ENCODE measurements at places on chromosomes 6 and 20.

DNA sequence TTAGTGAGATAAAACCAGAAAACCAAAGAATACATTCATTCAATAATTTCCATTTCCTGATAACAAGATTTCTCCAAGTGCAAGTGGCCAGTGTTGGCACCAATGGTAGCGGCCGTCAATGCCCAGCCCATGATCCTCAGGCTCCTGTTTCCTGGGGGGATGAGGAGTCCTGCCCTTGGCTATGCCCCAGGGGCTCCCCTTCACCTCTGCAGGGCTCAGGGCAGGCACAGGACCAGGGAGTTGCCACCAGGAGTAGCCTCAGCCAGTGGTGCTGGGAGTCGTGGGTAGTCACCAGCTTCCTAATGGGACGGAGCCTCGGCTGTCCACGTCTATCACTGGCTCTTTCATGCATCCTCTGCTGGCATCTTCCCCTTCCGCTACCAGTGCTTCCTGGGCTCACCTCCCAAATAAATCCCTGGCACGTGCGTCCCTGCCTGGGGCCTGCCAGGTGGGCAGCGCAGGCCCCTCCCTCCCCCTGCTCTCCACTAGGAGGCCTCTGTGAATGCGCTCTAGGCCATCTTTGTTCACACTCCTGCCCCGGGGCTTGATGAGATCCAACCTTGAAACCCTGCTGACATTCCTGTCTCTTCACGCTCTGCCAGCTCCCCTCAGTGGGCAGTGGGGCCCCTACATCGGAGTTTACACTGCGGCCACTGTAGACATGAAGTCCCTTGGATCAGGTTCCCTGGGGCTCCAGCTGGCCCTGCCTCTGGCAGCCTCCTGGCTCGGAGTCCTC, 215.7 kb downstream of the SYNDIG1 start:
- DNase-seq, result no peak

DNA sequence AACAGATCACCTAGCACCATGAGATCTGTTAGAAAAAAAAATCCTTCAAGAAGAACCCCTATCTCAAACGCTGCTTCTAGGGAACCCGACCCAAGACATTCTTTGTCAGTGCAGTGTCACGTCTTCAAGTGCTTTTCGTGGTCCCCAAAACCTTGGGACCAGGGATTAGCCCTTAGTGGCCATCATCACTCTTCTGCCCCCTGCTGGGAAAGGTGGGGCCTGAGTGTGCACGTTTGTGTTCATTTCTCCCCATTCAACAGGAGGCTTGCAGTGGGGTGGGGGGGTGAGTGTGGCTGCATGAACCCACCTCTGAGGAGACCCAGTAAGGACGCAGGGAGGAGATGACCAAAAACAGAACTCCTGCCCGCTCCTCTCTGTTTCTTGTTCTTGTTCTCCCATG, 218.2 kb upstream of the RNF24 start:
- DNase-seq, result no peak

DNA sequence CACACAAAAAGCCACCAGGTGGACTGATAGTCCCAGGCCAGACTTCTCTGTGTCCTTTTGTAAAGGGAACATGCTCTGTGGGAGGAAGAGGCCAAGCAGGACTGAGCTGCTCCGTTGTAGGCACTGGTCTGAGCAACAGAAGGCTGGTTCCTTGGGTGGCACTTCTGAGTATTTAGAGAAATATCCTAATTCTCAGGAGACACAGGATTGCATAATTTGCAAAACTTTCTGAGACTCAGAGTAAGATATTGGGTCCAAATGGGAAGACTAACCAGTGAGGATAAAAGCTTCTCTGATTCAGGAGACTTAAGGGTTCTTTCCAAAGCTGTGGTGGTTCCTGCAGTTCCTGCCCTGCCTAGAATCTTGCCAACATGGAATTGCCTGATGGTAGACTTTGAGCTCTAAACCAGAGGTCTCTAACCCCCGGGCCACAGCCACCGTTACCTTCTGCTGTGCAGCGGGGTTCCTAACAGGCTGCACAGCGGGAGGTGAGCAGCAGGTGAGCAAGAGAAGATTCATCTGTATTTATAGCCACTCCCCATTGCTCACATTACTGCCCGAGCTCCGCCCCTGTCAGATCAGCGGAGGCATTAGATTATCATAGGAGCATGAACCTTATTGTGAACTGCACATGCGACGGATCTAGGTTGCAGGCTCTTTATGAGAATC, 107.0 kb downstream of the OLIG3 start:
- no peak for DNase-seq

DNA sequence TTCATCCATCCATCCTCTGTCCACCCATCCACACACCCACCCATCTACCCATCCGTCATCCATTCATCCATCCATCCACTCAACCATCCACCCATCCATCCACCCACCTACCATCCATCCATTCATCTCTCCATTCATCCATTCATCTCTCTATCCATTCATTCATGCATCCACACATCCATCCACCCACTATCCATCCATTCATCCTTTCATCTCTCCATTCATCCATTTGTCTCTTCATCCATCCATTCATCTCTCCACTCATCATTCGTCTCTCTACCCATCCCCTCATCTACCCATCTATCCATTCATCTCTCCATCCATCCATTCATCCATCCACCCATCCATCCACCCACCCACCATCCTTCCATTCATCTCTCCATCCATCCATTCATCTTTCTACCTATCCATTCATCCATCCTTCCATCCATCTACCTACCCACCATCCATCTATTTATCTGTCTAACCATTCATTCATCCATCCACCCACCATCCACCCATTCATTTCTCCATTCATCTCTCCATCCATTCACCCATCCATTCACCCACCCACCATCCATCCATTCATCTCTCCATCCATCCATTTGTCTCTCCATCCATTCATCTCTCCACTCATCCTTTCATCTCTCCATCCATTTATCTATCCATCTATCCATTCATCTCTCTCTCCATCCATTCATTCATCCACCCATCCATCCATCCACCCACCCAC, 275.4 kb downstream of the TAF4 start:
- no peak for DNase-seq

- DNase-seq, result peak; percentile 3
Measured at GRCh38 chr6:48032151-48032550, 78.8 kb downstream of the PTCHD4 start.

DNA sequence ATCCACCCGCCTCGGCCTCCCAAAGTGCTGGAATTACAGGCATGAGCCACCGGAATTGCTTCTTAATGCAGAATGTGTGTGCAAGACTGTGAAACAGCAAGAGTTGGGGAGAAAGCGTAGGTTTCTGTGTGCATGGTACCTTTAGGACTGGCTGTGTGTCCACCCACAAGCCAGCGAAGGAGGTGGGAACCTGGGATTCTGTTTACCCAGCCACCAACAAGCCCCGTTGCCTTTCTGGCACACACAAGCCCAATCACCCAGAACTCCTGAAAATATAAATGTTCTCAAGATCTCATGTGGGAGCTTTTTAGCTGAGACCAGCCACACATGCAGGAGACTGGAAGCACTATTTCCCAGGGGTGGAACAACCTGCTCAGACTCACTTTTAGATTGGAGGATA, 4.9 kb upstream of the RNF24 start:
- DNase-seq, result no peak

GRCh38 chr6:64516393-64516792, 880.8 kb downstream of the PHF3 start:
- DNase-seq, result no peak

- no peak for DNase-seq
Measured at GRCh38 chr6:33578588-33579011, 1.5 kb downstream of the BAK1 start.

- no peak for DNase-seq
Measured at GRCh38 chr20:57439432-57439831, 48.2 kb downstream of the RBM38 start.

DNA sequence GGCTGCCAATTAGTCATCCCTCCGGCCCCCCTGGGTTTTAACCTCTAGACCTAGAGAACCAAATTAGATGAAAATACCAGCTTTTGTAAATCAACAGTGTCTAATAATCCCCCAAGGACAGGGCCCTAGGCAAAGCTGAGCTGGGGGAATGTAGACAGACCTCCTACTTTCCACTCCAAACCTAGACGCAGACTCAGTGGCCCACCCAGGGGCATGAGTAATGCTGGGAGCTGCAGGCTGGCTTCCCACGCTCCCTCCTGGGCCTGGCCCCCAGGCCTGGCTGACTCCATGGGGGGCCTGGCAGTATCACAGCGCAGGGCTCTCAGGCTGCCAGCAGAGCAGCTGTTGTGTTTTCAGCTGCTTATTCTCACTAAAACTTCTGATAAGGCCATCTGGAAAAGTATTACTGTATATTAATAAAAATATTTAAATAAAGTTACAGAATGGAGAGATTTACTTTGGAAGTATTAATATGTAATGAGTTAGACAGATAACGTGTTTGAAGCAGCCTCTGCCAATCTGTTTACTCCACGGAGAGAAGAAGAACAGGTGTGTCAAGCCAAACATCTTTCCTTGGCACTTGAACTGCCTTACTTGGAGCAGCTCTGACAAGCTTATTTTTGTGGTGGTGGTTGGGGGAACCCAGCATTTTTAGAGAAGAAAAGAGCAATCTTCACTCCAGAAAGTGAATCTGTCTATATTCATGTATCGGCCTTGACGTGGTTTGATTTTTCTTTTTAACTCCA, 144.0 kb upstream of the AGPAT4 start:
- DNase-seq, result no peak

DNA sequence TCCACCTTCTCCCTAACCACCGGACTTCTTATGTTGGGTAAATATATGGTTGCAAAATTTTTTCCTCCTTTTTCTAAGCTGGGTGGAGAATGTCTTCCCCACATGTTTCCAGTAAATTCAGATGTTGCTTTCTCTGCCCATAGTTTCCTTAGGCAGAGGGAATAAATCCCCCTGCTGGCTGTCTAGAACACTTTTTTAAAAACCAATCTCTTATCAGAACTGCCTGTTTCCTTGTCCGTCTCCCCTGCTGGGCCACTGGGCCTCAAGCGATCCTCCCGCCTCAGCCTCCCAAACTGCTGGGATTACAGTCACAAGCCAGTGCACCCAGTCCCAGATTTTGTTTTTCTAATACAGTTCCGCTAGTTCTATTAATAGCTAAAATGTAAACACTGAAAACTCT, 9.9 kb upstream of the WFDC2 start:
- DNase-seq, result no peak

- DNase-seq, result no peak
Measured at GRCh38 chr6:40877362-40877761, 161.7 kb downstream of the UNC5CL start.

- no peak for DNase-seq
Measured at GRCh38 chr6:137089305-137089704, 44.5 kb upstream of the IL20RA start.

- DNase-seq, result no peak
Measured at GRCh38 chr6:118984342-118984741, 49.4 kb upstream of the MCM9 start.

GRCh38 chr6:112150363-112150762, 63.0 kb downstream of the FAM229B start:
- DNase-seq, result no peak

- no peak for DNase-seq
Measured at GRCh38 chr6:135147637-135148592, 33.2 kb upstream of the MYB start.

DNA sequence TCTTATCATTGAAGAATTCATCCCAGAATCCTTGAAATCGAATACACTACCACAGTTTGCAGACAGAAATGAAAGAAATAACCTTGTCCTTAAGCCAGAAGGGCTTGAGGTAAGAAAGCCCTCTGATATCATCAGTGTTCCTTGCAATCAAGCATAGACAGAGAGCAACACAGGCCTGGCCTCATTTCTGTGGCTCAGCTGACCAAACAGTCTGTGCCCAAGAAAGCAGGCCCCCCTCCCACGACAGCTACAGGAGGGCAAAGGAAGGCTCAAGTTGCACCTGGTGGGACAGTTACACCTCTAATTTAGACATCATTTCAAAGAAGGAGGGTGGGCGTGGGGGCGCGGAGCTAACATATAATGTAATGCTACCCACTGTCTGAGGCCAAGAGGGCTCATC, 21.6 kb downstream of the KIF16B start:
- no peak for DNase-seq

GRCh38 chr20:23877524-23877923, 2.0 kb downstream of the CST5 start:
- DNase-seq, result no peak

- DNase-seq, result no peak
Measured at GRCh38 chr20:58086763-58087561, 141.5 kb downstream of the ANKRD60 start.

DNA sequence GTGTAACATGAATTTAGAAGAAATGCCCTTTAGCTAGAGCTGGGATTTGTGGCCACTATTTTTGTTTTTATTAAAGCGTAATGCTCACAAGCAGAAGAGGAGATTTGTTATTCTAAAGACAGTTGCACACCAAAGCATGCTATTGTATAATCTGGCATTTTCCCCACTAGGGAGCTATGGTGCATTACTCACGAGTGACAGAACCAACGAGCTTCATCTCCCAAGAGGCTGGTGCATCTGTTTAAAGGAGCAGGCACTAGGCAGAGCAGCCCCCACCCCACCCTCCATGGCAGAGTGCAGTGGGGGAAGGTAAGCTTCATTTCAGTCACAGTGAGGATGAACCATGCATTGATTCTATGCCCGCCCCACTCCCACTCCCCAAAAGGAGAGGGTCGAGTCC, 287.3 kb upstream of the TSHZ2 start:
- DNase-seq, result no peak

DNA sequence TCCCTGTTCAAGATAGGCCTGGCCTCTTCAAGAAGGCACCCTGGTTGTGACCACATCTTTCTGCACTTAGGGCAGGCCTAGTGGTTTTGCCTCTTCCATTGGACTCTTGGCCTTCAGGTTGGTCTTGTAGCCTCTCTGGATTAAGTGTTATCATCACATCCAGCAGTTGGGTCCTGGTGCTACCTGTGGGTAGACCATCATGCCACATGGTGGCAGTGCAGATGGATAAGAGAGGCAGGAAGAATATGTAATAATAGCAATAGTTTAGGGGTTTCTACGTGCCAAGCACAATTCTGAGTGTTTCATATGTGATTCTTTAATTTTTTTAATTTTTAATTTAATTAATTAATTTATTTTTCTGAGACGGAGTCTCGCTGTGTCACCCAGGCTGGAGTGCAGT, 28.5 kb upstream of the SNRPB2 start:
- DNase-seq, result no peak
